ENCODE measurements at places on chromosomes 11 and 22.

DNA sequence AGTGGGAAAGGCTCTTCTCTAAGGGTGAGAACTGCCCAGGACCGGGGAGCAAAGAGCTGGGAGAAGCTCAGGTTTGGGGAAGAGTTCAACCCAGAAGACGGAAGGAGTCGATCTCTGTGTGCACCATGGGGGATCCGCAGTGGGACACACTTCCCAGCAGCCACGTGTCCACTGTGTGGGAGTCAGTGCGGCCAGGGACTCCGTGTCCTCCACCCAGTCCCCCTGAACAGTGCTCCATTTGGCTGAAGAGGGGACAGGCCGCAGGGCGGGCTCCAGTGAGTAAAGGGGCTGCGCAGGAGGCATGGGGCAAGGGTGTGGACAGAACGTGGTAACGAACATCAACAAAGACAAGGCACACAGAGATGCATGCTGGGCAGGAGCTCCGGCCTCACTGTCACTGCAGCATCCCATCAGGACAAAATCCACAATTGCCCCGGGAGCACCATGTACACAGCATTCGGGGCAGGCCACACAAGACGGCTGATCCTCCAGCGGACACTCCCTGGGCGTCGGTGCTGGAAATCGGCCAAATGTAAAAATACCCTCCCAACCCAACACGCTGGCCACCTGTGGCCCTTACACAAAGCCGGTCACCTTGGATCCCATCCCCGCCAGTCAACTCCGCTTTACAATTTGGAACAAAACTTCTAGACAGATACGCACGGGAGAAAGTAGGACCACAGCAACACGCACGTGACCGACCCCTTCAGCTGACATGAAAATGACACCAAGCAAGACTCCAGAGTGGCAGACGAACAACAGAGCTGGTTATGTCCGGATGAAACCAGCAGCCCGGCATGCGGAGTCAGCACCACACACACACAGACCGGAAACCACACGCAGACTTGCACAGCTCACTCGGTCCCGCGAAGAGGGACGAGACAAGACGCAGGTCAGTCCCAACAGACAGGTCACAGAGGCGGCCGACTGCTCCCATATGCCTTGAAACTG lies 366.8 kb downstream of the SHANK2 start:
- DNase-seq, result no peak

DNA sequence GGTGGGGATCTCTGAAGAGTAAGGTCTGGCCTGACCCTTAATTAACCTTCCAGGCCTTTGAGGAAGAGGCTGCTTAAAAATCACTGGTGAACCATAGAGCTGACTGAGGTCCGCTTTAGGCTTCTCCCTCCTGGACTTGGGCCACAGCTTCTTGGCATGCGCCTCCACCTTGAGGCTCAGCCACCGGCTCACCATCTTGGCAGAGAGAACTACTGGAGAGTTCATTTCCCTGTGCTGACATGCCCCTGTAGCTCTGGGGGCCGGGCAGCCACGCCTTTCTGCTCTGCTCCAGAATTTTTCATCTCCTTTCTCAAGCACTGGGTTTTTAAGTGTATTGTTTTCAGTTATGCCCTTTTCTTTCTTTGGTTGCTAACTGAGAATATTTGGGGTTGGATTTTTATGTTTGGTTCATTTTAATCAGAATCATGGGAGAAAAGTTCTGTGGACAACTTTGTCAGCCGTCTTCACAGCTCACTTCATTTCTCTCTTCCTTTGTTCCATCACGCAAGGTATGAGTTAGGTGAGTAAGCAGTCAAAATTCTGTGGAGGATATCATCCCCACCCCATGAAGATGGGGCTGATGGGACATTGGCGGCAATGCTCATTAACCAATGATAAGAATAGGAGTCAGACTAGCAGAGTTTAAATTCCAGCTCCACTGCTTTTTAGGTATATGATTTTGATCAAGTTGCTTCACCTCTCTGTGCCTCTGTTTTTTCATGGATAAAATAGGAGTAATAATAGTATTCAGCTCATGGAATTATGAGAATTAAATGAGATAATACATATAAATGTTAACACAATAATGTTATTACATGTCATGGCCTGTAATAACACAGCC lies 103.9 kb downstream of the DBX1 start:
- DNase-seq, result no peak

DNA sequence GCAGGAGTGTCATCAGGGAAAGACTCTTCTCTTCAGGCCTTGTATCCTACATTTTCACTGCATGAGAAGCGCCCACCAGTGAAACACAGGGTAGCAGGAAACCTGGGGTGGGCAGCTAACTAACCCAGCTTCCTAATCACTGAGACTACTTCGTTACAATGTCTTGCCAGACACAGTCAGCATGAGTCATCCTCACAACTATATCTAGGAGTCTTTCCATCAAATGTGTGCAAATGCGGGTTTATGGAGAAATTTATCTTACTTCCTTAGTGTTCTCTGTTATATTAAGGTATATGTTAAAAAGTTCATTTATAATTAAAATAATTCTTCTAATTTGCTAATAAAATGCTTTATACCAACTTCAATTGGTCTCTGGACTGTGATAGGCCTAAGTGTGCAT lies 79.9 kb upstream of the RAB1B start:
- DNase-seq, result no peak

- DNase-seq, result no peak
Measured at GRCh38 chr11:19499026-19499669, 213.5 kb upstream of the NAV2 start.

- DNase-seq, result peak; percentile 27
Measured at GRCh38 chr11:61961570-61962212, 5.7 kb downstream of the FTH1 start.

Measured in 8988T (cell line).